Activated CD8-positive, alpha-beta memory T cell treated with anti-CD3 and anti-CD28 coated beads, Interleukin-2, amount 10 ng/mL, durations not matched to agents 7 days and 5 days (primary cell): ENCODE measurements at places on chromosomes 6 and 20. TPM values are rescaled to one million over a fixed set of nuclear protein-coding genes. Genes with fewer than 3 reads are reported as not detected.

DNA sequence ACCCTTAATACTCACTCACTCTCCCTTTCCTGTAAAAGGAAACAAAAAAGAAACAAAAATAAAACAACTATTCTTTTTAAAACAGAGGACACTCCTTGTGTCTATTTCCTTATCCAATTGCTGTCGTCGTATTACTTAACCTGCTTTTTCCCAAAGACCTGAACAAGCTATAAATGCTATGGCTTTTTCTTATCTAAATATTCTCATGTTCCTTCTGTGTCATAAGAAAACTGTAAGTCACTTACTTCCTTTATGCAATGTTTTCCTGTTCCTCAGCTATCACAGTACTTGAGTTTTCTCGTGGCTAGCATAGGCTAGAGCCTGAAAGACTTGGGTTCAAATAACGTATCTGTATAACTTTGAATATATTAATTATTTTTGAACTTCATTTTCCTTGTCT lies 99.2 kb downstream of the IRAK1BP1 start:
- H3K27ac ChIP-seq = no peak overlapping the region
- no peak overlapping the region for H3K4me3 ChIP-seq
- no peak for DNase-seq
- no peaks in the 10 kb centered on the region for H3K27me3 ChIP-seq

DNA sequence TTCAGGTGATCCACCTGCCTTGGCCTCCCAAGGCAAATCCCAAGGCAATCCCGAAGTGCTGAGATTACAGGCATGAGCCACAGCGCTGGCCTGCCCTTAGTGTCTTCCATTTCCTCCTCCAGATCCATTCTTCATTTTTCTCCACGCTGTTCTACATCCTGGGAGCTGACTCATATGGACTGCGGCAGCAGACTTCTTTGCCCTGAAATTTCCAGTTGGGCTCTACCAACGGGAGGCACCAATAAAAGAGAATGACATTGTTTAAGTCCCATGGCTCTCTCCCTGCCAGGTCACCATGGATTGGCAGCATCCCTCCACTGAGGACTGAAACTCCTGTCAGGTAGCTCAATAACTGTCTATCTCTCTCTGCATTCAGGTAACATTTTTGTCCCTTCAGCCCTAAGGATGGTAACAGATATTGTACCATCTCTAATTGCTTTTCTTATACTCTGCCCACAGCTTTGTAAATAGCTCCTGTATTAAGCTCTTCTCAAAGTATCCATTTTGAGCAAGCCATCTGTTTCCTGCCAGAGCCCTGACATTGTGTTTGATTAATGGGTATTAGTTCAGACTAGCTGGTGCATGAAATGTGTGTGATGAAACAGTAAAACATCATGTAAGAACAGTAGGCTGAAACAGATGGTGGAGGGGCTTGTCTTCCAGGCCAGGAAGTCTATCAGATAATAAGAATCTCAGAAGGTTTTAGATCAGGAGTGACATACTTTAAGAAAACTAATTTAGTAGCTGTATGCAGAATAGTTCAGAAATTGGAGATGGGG lies 3.6 kb downstream of the TBCC start:
- H3K27ac ChIP-seq = no peak overlapping the region
- H3K27me3 ChIP-seq = peaks cover 9% of the 10 kb centered on the region
- DNase-seq = no peak

DNA sequence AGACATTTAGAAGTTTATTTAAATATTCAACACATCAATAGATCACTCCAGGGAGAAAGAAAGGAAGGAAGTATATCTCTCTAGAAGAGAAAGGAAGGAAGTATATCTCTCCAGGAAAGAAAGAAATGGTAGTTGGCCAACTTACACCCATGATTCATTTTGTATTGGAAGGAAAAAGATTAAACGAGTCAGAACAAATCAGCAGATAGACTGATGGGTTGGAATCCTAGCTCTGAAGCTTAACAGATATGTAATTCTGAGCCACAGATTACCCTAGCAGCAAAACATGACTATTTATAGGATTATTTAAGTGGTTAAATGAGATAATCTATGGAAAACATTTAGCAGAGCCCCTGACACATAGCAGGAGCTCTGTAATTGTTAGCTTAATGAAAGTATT lies 27.1 kb downstream of the COL12A1 start:
- no peak for DNase-seq
- H3K4me3 ChIP-seq = no peak overlapping the region
- H3K27me3 ChIP-seq = no peaks in the 10 kb centered on the region

GRCh38 chr6:164007881-164008280 lies 593.4 kb downstream of the QKI start:
- no peak overlapping the region for H3K27ac ChIP-seq
- no peak overlapping the region for H3K4me3 ChIP-seq
- no peaks in the 10 kb centered on the region for H3K27me3 ChIP-seq
- H3K4me1 ChIP-seq = no peaks in the 10 kb centered on the region
- H3K36me3 ChIP-seq = no peaks in the 10 kb centered on the region
- DNase-seq = no peak

- H3K4me3 ChIP-seq = no peak overlapping the region
- no peaks in the 10 kb centered on the region for H3K36me3 ChIP-seq
- no peaks in the 10 kb centered on the region for H3K4me1 ChIP-seq
- no peak overlapping the region for H3K27ac ChIP-seq
- DNase-seq = no peak
These were observed 613.2 kb upstream of the NOX3 start for GRCh38 chr6:156068881-156069280.

DNA sequence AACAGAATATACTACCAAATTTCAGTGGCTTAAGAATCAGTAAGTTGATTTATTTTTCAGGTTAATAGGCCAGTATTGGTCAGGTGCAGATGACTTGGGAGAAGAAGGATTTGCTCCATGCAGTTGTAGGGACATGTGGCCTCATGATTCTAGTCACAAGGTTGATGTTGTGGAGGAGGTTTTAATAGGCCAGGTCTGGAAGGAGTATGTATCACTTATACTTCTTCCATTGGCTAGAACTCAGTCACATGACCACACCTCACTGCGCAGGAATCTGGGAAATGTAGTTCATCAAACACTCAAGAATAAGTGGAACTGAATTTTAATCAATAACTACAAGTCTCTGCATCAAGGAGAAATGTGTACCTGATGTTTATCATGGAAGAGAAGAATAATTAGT lies 281.5 kb upstream of the QKI start:
- no peaks in the 10 kb centered on the region for H3K36me3 ChIP-seq
- no peaks in the 10 kb centered on the region for H3K27me3 ChIP-seq
- no peak overlapping the region for H3K4me3 ChIP-seq
- H3K27ac ChIP-seq = no peak overlapping the region
- no peaks in the 10 kb centered on the region for H3K4me1 ChIP-seq
- DNase-seq = no peak

PXDC1 gene
- total RNA-seq = 0.47 TPM

GRCh38 chr6:72061286-72061685 lies 174.9 kb downstream of the RIMS1 start:
- no peak for DNase-seq
- no peaks in the 10 kb centered on the region for H3K4me1 ChIP-seq
- H3K4me3 ChIP-seq = no peak overlapping the region
- H3K36me3 ChIP-seq = no peaks in the 10 kb centered on the region

GRCh38 chr6:143505111-143505510 lies 6.4 kb downstream of the FUCA2 start:
- H3K27me3 ChIP-seq = no peaks in the 10 kb centered on the region
- DNase-seq = no peak
- H3K4me1 ChIP-seq = peaks cover 19% of the 10 kb centered on the region
- H3K36me3 ChIP-seq = peaks cover 20% of the 10 kb centered on the region
- H3K27ac ChIP-seq = no peak overlapping the region
- H3K4me3 ChIP-seq = no peak overlapping the region

DNA sequence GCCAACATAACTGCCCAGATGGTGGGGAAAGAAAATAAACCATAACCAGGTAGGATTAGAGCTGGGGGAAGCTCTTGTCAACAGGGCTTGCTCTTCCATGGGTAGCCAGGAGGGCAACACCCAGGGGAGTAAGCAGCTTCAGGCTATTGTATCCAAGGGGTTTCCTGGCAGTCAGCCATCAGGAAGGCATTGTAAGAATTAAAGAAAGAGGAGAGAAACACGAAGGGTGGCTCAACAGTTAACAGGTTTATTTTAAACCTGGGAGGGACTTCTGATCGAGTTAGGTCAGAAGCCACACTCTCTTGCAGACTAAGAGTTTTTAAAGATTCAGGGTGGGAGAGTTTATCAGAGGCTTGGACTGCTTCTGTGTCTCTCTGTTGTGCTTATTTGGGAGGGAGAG lies 114.2 kb downstream of the QRSL1 start:
- no peak overlapping the region for H3K27ac ChIP-seq
- peaks cover 34% of the 10 kb centered on the region for H3K27me3 ChIP-seq
- no peak for DNase-seq
- no peaks in the 10 kb centered on the region for H3K4me1 ChIP-seq
- H3K36me3 ChIP-seq = no peaks in the 10 kb centered on the region
- no peak overlapping the region for H3K4me3 ChIP-seq

DNA sequence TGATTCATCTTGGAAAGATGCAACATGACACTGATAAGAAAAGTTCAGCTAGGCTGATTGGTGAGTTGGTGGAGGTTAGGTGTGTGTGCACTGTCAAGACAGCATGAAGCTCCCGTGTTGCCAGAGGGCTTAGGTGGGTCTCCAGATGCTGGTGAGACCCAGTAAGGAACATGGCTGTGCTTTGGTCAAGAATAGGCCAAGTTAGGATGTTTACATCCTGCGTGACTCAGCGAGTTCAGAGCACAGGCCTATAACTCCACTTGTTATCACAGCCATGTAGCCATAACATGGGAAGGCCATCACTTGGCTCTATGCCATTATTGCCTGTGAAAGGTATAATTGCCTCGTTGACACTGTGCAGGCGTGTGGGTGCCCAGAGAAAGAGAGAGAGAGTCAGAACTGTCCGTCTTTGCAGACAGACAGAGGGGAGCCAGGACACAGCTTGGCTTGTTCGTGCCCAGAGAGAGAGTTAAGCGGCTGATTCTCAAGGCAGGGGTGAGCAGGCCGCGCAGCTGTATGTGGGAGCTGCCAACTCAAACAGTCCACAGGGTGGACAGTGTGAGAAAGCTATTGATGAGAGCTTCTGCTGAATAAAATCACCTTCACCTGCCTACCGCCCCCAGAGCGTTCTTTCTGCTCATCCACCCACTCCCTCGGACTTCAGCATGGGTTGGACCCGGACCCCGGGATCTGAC lies 43.5 kb downstream of the OR2B6 start:
- H3K4me3 ChIP-seq = no peak overlapping the region
- H3K4me1 ChIP-seq = no peaks in the 10 kb centered on the region
- no peaks in the 10 kb centered on the region for H3K36me3 ChIP-seq
- no peak for DNase-seq
- H3K27ac ChIP-seq = no peak overlapping the region

GRCh38 chr6:73704260-73704659 lies 8.3 kb downstream of the CD109 start:
- DNase-seq = peak; percentile 46
- no peak overlapping the region for H3K27ac ChIP-seq
- H3K36me3 ChIP-seq = peaks cover 2% of the 10 kb centered on the region
- peaks cover 14% of the 10 kb centered on the region for H3K27me3 ChIP-seq

DNA sequence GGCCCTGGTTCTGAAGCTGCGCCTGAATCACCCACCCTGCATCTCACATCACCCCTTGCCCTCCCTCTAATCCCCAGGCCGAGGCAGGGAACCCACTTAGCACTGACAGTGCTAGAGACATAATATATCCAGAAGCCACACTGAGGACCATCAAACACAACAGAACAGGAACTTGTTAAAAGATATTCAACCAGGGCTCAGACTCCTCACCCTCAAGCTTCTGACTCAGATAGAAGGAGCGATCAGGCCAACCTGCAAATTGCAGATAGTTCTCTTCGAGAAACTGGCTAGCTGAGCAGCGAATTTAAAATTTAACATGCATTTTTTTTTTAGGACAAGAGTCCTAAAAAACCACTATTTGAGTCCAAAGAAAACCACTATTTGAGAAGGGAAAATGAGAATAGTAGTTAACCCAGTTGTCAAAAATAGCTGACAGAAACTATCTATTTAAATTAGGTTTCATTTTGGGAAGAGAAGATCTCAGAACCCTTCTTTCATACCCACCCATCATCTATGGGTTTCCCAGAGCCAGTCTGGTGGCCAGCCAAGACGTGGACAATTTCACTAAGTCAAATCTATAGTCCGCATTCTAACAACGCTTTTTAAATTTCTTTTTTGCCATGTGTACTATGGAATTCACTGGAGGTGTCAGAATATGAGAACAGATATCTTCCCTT lies 95.6 kb downstream of the OPRM1 start:
- H3K27ac ChIP-seq = no peak overlapping the region
- H3K4me3 ChIP-seq = no peak overlapping the region
- DNase-seq = no peak
- H3K4me1 ChIP-seq = no peaks in the 10 kb centered on the region
- no peaks in the 10 kb centered on the region for H3K36me3 ChIP-seq

INSM1 gene
- not detected for total RNA-seq

- H3K27me3 ChIP-seq = no peaks in the 10 kb centered on the region
- no peak overlapping the region for H3K4me3 ChIP-seq
- H3K27ac ChIP-seq = no peak overlapping the region
- H3K36me3 ChIP-seq = no peaks in the 10 kb centered on the region
These were observed 24.8 kb downstream of the SPACA1 start for GRCh38 chr6:88072462-88072861.

DNA sequence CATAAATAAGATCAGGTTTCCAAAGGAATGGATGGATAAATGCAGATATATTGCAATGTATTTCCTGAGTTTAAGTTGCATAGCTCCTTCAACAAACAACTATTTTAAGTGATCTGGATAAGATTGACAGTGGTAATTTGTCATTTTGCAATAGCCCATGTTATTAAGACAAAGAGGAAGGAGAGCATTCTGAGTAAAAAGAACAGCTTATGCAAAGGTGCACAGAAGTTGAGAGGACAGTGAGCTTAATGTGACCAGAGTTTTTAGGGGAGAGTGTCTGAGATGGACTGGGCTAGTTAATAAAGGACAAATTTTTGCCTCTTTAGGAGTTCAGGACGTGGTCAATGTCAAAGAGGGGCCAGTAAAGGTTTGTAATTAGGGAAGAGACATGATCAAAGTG lies 48.8 kb upstream of the FBXO30 start:
- H3K36me3 ChIP-seq = peaks cover 18% of the 10 kb centered on the region
- no peak overlapping the region for H3K27ac ChIP-seq
- H3K4me1 ChIP-seq = peaks cover 26% of the 10 kb centered on the region
- H3K4me3 ChIP-seq = no peak overlapping the region

GRCh38 chr20:19802492-19803158 lies 44.6 kb downstream of the RIN2 start:
- no peak overlapping the region for H3K4me3 ChIP-seq
- no peaks in the 10 kb centered on the region for H3K4me1 ChIP-seq
- H3K36me3 ChIP-seq = no peaks in the 10 kb centered on the region

DNA sequence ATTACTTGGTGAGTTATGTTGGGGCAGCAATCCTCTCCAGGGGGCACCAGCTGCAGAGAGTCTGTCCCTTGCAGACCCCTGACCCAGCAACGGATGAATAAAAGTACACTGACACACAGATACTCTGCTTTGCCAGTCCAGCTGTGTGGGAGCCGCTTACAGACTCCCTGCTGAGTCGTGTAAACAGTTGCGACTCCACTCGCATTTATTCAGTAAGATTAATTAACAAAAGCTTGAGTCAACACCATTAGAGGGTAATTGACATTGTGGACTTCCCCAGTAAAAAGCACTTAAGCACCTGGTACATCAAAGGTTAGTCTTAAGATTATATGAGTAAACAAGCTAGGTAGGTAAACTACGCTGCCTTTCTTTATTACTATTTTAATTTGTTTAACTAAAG lies 92.0 kb upstream of the TMEM181 start:
- H3K4me3 ChIP-seq = no peak overlapping the region
- H3K27me3 ChIP-seq = no peaks in the 10 kb centered on the region
- DNase-seq = no peak

GRCh38 chr20:46132705-46133120 lies 14.6 kb downstream of the CD40 start:
- no peaks in the 10 kb centered on the region for H3K36me3 ChIP-seq
- peak; percentile 69 for DNase-seq
- H3K4me1 ChIP-seq = no peaks in the 10 kb centered on the region
- no peak overlapping the region for H3K27ac ChIP-seq
